Gastroesophageal sphincter (tissue), 4 donors: ENCODE measurements at places on chromosomes 16 and 17. TPM values are rescaled to one million over a fixed set of nuclear protein-coding genes. Genes with fewer than 3 reads are reported as not detected.

DNA sequence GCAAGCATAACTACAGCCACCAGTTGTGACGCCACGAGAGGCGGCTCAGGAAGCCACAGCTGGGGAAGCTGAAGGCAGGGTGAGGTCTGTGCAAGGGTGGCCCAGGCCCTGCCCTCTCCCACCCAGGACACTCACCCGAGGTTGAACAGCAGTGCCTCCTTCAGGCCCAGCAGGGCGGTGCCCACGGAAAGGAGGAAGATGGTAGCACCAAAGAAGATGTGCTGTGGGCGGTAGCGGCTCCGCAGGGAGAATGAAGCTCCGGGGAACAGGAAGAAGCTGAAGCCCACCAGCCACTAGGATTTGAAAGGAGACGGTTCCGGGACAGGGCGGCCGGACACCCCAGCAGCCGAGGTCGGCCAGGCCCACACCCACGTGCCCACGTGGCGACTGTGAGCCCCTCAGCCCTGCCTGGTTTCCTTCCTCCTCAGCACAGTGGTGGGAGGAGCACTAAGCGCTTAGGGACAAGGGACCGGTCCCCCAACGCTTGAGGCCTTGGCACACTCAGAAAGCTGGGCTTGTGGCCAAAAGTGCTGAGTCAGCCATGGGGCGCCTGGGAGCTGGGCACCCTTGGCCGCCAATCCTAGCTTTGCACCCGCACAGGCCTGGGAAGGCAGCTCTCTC is 11.0 kb downstream of the CYB561 start:
- ATAC-seq = no peak

- ATAC-seq = no peak
Measured at GRCh38 chr17:34797720-34798119, 163.5 kb downstream of the CCT6B start.

GRCh38 chr16:73365016-73365551 is 317.2 kb upstream of the ZFHX3 start:
- ATAC-seq = no peak

The BAIAP2 gene
- 32.7 TPM for total RNA-seq
